ENCODE measurements at places on chromosomes 12 and 14.

DNA sequence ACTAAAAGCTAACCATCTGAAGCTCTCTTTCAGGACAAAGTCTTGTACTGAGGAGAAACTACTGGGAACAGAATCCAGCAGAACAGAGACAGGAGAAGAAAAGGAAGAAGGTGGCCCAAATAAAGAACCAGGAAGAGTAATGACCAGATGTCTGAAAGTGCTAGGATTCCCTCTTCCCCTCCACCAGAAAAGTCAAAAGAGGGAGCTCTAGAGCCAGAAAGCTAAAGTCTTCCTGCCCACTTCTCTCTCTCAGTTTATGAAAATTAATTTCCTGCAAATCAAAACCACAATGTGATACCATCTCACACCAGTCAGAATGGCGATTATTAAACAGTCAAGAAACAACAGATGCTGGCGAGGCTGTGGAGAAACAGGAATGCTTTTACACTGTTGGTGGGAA lies 47.2 kb downstream of the SPPL3 start:
- DNase-seq: no peak

GRCh38 chr12:30136696-30137095 lies 353.0 kb upstream of the TMTC1 start:
- DNase-seq: no peak

- no peak for DNase-seq
Measured at GRCh38 chr14:99546234-99546879, 57.6 kb downstream of the CCDC85C start.

DNA sequence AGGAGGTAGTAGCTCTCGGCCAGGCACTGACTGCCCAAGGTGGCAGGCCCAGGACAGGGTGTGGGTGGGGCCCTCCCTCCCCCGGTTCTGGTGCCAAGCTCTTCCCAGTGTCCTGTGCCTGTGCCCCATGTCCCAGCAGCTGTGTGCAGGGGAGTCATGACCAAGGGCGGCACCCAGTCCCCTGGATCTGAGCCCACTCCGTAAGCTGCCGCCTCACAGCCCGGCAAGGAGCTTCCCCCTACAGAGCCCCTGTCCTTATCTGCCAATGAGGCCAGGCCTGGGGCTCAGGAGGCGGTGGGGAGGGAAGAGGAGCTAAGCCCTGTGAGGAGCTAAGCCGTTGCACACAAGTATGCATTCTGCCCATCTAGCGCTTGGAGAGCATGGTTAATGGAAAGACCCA lies 5.6 kb upstream of the C14orf180 start:
- DNase-seq: peak; percentile 8

DNA sequence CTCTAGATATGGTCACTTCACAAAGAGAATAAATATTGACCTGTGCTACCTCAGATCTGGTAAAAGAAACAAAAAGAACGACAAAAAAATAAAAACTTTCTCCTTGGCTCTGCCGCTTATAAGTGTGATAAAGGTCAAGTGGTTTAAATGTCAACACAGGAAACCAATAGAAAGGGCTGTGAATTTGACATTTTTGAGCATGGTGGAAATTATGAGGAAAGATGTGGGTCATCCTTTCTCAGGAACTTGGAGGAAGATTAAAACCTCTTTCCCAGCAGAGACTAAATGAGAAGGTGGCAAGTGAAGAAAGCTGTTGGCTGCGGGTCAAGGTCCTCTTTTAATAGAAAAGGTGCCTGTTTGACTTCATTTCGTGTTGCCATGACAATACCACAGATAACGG lies 28.2 kb downstream of the TESPA1 start:
- DNase-seq: no peak

GRCh38 chr12:25322918-25323531 lies 72.3 kb upstream of the KRAS start:
- no peak for DNase-seq

DNA sequence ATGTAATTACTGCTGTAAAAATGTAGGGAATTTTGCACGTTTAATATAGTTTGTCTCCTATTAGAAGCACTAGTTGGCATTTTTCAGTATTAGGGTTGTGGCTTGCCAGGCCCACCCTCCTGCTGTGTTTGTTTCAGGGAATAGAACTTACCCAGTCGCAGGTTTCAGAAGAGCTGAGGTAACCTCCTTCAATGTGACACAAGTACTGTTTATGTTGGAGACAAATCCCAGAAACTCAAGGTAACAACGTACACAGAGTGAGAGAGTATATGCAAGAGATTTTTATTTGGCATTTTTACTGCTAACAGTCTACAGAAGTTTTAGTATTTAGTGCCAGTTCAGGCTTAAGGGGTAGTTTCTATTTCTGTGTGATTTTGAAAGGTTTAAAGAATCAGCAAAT lies 284.3 kb downstream of the RAD51B start:
- no peak for DNase-seq

- DNase-seq: no peak
Measured at GRCh38 chr14:71645656-71646055, 286.6 kb upstream of the RGS6 start.

DNA sequence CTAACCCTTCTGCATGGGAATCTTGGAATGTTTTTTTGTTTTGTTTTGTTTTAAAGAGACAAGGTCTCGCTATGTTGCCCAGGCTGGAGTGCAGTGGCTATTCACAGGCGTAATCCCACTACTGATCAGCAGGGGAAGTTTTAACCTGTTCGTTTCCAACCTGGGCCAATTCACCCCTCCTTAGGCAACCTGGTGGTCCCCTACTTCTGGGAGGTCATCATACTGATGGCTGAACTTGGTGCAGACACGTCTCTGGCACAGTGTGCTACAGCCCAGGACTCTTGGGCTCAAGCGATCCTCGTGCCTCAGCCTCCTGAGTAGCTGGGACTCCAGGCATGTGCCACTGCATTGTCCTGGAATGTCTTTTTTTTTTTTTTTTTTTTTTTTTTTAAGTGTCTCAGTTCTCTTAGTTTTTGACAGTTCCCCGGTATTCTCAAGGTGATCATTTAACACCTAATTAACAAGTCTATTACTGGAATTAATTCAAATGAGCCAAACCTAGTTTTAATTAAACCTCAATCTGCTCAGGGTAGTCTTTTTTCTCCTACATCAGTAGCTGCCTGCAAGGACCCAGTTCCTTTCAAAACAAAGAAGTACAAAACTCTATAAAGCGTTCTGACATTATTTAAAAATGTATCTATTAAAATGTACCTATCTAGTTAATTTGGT lies 49.0 kb upstream of the ISM2 start:
- no peak for DNase-seq

All from CMK (cell line).